Fibroblast of lung (primary cell): ENCODE measurements at places on chromosomes 7 and 10. TPM values are rescaled to one million over a fixed set of nuclear protein-coding genes. Genes with fewer than 3 reads are reported as not detected.

DNA sequence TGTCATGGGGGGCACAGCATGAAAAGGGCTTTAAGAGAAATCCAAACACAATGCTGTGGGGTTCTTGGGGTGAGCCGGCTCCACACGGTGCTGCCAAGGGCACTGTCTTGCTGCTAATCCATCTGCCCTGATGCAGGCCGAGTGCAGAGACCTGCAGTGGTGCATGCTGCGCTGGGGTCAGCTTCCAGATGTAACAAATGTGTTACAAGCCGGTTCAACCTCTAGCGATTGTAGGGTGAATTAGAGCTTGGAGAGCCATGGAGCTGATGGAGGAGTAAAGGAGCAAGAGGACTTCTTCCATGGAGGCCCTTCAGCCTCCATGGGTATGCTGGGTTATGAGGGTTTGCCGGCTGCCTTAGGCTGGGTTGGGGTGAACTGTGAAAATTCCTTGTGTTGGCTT is 402.3 kb downstream of the TYW1 start:
- H3K4me1 ChIP-seq, result no peaks in the 10 kb centered on the region
- H3K27ac ChIP-seq, result no peak overlapping the region
- H3K4me3 ChIP-seq, result no peak overlapping the region
- no peaks in the 10 kb centered on the region for H3K36me3 ChIP-seq
- no peak for DNase-seq
- H3K27me3 ChIP-seq, result no peaks in the 10 kb centered on the region

The LRRD1 gene
- polyA plus RNA-seq, result 0.02 and 0.06 TPM in 2 replicates

DNA sequence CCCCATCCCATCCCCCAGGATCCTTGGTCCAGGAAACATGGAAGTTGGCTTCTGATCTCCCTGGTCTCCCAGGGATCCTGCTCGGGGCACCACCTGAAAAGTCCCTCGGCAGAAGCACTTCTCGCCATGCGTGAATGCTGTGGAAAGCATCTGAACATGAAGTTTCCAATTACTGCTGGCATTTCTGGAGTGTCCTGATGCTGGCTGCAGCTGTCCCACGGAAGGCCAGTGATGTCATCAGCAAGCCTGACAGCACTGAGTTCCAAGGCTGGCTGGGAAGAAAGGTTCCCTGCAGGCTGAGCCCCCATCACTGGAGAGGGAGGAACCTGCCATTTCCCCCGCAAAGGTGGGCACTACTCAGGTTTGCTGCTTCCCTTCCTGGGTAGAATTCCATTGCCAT is 71.4 kb downstream of the KCNMA1 start:
- no peak overlapping the region for H3K4me3 ChIP-seq
- peaks cover 19% of the 10 kb centered on the region for H3K4me1 ChIP-seq
- H3K27ac ChIP-seq, result no peak overlapping the region

DNA sequence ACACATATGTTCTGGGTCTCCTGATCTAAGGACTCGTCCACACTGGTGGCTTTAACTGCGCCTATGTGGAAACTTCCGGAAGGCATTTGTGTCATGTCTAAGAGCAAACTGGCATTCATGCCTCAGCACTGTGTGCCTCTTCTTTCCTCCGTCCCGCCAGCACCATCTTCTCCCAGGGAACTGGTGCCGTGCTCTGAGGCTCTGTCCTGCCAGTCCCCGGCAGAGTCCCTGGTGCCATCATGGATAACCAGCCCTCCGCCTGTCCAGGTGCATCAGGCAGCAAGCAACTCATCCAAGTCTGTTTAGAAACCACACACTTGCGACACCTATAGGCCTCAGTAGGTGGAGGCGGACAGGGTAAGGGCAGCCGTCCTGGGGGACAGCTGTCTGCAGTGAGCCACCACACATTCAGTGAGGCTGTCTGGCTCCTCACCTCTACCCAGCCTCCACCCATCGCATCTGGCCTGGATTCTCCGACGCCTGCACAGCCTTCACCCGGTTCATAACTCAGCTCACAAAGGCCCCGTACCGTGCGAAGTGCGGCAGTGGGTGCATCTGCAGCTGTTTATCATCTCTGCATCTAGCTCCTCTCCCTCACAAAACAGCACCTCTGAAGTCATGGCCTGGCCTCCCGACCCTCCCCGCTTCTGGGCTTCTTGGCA is 162.7 kb downstream of the DIP2C start:
- H3K36me3 ChIP-seq, result no peaks in the 10 kb centered on the region
- H3K27me3 ChIP-seq, result no peaks in the 10 kb centered on the region
- H3K4me1 ChIP-seq, result no peaks in the 10 kb centered on the region
- H3K4me3 ChIP-seq, result no peak overlapping the region
- H3K27ac ChIP-seq, result no peak overlapping the region
- DNase-seq, result no peak

DNA sequence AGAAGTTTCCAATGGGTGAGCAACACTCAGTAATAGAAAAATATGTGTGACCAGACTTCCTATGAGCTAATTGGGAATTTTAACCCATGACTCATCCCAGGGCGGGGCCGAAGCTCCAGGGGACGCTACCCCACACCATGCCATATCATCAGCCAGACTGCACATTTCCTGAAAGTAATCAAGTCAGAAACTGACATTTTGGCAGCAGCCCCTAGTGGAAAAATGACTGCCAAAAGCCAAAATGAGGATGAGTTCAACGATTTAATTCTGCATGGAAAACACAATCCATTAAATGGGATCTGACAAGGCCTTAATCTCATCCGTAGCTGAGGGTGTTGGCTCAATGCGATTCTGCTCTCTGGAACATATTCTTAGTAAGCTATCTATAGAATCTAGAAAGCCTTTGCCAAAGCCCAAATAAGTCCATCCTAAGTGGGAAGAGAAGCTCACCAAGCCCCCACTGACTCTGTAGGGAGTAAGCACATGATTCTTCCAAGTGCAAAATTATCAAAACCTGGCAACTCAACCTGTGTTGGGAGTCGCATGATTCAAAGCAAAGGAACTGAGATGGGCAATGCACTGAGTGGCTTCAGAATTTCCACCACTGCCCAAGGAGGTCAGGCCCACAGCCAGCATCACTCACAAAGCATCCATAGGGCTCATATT is 93.1 kb upstream of the PDE1C start:
- no peak overlapping the region for H3K4me3 ChIP-seq
- H3K27ac ChIP-seq, result peak overlapping the region; percentile 70
- H3K4me1 ChIP-seq, result peaks cover 11% of the 10 kb centered on the region
- peak; percentile 80 for DNase-seq
